ENCODE measurements at places on chromosomes 4 and X. TPM values are rescaled to one million over a fixed set of nuclear protein-coding genes. Genes with fewer than 3 reads are reported as not detected.

- DNase-seq = no peak
These were observed 2.1 kb downstream of the LEF1 start for GRCh38 chr4:108166441-108167315.

DNA sequence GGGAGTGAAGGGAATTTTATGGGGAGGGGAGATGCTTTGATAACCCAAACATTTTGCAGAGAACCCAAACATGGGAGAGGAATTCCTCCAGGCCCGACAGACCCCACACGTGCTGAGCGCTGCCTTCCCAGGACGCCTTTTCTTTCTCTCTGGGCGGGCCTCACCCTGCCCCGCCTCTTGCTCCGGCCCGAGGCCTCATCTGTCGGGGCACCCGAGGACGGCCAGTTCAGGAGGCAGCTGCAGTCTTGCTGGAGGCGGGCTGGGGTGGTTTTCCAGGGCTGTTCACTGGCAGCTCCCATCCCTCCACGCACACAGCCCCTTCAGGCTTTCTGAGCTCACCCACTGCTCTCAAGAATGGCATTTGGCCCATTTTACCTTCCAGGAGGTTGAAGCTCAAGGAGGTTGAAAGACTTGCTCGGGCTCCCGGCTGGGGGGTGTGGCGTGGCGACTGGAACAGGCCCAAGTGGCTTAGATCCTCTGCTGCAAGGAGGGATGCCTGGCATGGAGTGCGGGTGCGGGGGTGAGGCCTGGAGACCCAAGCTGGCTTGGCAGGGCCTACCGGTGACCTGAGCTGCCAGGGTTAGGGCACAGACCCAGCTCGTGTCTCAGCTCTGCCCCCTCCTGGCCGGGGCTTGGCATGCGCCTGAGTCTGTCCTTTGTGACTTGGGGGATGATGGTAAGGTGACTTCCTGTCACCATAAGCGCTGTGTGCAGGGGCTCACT is 99.2 kb downstream of the PSAPL1 start:
- peak; percentile 76 for DNase-seq

Gene RAB9B
- total RNA-seq = 22.5 TPM

Gene TLR6
- total RNA-seq = 3.5 TPM

Gene RTL9
- 0.60 TPM for total RNA-seq

GRCh38 chr4:32689518-32689917 is 1969.3 kb downstream of the PCDH7 start:
- no peak for DNase-seq

Gene UGT2B7
- not detected for total RNA-seq

- DNase-seq = no peak
These were observed 17.2 kb downstream of the RXFP1 start for GRCh38 chr4:158538911-158539310.

DNA sequence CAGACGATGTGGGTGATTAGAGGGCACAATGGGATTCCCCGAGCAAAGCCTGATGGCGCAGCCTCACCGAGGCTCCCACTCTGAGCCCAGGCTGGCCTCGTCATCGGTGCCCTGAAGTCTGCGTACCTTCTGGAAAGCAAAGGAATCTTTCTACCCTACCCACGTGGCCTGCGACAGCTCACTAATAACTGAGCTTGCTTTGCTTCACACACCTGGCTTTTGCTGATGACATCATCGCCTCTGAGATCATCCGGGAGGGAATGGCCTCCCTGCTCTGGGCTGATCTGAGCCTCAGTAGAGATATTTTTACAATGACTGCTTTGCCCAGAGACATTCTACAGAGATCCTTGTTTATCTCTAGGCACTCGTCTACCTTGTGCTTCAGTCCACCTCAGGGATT is 45.4 kb upstream of the PDLIM3 start:
- no peak for DNase-seq

- no peak for DNase-seq
These were observed 625.3 kb upstream of the PCDH7 start for GRCh38 chr4:30094887-30095286.

Gene HHIP
- total RNA-seq = 54.0 TPM

DNA sequence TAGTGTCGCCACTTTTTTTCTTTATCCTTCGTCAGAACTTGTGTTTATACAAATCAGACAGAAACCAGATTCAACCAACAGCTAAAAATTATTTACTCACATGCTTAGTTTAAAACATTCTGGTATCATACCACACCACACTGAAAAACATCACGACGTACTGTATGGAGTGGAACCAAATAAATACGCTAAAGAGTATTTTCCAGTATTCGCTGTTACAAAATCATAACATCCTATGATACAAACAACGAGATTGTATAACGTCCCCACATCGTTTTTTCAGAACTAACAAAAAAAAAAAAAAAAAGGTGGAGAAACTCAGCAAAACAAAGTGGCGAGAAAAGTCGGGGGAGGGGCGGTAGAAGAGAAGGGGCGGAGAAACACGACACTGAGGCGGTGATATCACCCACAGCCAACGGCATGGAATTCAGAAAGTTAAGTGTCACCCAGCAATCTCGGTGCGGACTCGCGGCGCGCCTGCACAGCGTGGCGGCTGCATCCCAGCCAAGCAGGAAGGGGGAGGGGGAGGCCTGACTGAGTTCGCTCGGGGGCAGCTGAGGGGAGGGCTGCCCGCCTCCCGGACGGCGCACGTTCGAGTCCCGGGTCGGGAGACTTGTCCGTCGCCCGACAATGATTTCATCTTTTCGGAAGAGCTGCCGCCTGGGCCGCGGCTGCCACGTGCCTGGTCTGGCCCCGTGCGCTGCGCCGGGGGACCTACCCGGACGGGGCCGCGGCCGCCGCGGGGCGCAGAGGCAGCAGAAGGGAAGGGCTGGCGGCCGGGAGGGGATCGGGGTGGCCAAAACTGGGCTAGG is 920 bp downstream of the SETD7 start:
- DNase-seq = peak; percentile 86

Gene EDA
- total RNA-seq = 4.5 TPM

DNA sequence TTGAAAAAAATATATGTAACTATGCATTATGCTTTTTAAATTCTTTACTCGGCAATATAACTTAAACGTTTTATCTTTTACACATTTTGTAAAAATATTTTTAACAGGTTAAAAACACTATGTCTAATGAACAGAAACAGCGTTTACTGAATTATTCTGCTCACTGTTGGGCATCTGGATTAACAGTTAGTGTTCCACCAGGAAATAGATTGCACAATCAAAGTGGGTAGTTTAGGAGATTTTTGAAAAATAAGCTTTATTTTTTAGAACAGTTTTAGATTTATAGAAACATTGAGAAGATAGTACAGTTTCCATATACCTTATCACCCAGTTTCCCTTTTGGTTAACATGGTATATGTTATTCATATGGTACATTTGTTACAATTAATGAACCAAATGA is 63.1 kb upstream of the FREM3 start:
- DNase-seq = no peak

Gene CT45A10
- total RNA-seq = 0.60 TPM

DNA sequence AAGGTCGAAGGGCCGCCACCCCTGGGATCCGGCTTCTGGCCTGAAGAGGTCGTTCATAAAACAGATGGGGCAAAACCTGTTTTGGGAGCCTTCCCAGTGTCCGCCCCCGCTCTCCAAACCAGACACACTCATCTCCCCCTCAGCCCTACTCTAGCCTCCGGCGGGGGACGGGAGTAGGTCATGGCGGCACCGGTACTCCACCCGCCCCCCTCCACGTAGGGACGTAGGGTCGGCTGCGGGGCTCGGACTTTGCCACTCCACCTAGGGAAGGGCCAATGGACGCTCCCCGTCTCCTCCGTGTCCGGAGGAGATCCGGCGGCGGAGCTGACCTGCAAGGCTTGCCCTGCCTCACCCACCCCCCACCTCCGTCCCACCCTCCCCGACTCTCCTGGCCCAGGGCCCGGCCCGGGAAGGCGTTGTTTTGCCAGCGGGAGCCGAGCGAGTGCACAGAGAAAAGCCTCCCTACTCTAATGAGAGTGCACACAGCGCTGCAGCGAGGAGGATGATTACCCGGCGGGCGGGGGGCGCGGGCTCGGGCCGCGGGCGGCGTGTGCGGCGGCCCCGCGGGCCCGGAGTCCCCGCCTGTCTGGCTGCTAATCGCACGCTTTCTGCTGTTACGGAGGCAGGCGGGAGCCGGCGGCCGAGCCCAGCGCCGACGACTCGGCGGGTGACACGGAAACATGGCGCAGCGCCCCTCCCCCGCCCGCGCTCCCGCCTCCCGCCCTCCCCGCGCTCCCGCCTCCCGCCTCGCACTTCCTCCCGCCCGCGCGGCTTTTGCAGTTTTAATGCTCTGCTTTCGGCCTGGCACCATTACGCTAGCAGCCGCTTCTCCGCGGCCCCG is 8.3 kb upstream of the BCOR start:
- peak; percentile 72 for DNase-seq

GRCh38 chr4:145297556-145297955 is 117.2 kb upstream of the OTUD4 start:
- no peak for DNase-seq

- no peak for DNase-seq
These were observed 22.4 kb upstream of the MXD4 start for GRCh38 chr4:2284161-2284933.

GRCh38 chrX:103063191-103063845 is 653 bp downstream of the BEX1 start:
- peak; percentile 62 for DNase-seq

Gene RASSF6
- total RNA-seq = not detected

DNA sequence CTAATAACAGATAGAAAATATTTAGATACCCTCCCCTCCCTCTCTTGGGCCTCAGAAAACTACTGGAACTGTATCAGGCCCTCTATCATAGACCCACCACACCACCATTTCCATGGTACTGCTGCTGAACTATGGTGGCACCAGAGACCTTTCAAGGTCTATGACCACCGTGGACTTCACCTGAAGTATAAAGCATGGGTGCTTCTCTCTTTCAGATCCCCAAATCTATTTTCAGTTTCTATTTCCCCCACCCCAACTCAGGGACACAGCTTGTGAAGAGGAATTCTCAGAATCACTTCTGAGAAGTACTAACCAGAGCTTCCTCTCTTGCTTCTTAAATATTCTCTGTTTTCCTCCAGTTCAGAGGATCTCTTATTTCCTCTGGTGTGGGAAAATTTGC is 840.8 kb upstream of the HTR2C start:
- DNase-seq = no peak

- no peak for DNase-seq
These were observed 168.7 kb downstream of the PRDM5 start for GRCh38 chr4:120753854-120754253.

Gene THAP6
- 22.7 TPM for total RNA-seq

GRCh38 chr4:105433421-105433820 is 40.4 kb downstream of the PPA2 start:
- no peak for DNase-seq

DNA sequence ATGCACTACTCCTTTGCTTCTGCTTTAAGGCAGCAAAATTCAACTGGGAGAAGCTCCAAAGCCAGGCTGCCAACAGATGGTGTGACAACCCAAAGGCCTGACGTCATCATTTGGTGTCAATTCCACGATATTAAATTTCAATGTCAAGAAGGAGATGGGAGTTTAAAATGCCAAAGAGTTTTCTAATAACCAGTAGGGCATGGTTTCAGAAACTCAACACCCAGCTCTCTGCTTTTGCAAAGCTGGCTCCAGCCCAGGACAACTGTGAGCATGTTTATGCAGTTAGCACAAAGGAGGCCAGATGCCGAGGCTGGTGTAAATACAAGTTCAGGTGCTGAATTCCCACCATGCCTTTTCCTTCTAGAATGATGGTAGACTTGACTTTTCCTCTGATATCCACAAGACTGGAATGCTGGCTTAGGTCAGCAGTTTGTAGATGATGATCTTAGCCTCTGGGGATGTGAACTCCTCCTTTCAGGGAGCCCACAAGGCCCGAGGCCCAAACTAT is 67.3 kb downstream of the AFAP1 start:
- peak; percentile 42 for DNase-seq

DNA sequence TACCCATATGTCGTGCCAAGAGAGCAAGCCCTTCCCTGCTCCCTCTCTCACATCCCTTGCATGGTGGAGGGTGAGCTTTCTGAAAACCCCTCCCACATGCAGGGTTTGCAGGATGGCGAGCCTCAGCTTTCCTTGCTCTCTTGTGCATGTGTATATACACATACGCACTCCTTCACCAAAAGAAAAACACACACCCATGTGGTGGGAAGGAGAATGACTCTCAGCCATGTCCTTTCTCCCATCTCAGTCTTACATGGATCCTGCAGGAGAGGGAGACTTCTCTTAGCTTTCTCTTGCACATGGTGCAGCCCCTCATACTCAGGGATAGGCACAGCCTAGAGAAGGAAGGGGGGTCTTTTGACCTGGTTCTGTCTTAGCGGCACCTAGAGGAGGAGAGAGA is 81.1 kb downstream of the CLCN5 start:
- DNase-seq = no peak

DNA sequence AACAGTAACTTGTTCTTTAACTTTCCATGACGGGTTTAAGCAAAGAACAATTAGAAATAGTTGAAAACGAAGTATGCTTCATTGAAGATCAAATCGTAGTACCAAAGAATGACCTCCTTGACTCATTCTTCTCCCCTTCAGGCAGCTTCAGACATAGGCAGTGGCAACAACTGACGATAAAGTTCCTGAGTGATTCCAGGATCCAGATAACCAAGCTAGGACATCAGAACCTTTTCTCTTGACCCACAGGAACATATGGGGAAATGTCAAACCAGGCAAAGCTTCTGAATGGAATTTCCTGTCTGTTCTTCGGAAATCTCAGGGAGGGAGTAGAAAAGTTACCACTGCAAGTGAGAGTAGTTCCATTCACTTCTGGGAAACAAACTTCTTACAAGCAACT is 74.2 kb downstream of the HS3ST1 start:
- no peak for DNase-seq

- no peak for DNase-seq
These were observed at the start of gene GASK1B for GRCh38 chr4:158172261-158173258. Gene GASK1B (minus strand): TSS chr4:158173025. CDS start chr4:158171375, 1,650 bp downstream.

DNA sequence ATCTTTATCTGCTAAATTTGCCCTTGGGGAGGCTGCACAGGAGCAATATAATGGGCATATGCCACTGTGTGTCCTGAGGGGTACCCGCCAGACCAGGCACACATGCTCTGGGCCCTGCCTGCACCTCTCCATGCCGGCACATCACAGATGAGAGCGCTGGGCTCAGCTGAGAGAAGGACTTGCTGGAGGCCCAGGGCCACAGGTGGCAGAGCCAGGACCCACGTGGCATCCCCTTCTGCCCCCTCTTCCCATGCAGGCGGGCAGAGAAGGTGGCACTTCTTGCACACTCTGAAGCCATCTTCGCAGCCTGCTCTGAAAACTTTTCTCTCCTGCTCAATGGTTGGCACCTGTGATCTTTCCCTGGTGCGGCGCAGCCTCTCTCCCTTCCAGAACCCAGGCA is 20.1 kb downstream of the CPZ start:
- no peak for DNase-seq

Gene CLIC2
- 9.9 TPM for total RNA-seq

Gene SPINK2
- not detected for total RNA-seq

- no peak for DNase-seq
These were observed 645.0 kb upstream of the ATOH1 start for GRCh38 chr4:93183576-93183975.

DNA sequence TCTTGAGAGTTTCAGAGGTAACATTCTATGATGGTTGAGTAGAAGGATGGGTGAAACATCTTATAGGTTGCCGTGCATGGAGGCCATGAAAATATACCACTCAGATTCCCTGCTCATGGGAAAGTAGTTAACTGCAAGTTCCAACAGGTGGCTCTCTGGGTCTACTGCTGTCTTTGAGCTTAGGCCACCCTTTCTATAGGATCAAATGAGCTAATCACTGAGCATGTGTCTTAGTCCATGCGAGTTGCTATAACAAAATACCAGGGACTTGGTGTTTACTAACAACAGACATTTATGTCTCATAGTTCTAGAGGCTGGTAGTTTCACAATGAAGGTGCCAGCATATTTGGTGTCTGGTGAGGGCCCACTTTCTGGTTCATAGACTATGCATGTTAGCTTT is 144.8 kb upstream of the UNC5C start:
- no peak for DNase-seq

Measured in dorsolateral prefrontal cortex (tissue), 122 donors.